SHP77 (cell line): ENCODE measurements at places on chromosomes 2 and 18.

- DNase-seq: no peak
Measured at GRCh38 chr18:68472701-68473295, 242.1 kb downstream of the TMX3 start.

GRCh38 chr2:217943446-217944321 lies 59.1 kb downstream of the TNS1 start:
- peak; percentile 25 for DNase-seq

DNA sequence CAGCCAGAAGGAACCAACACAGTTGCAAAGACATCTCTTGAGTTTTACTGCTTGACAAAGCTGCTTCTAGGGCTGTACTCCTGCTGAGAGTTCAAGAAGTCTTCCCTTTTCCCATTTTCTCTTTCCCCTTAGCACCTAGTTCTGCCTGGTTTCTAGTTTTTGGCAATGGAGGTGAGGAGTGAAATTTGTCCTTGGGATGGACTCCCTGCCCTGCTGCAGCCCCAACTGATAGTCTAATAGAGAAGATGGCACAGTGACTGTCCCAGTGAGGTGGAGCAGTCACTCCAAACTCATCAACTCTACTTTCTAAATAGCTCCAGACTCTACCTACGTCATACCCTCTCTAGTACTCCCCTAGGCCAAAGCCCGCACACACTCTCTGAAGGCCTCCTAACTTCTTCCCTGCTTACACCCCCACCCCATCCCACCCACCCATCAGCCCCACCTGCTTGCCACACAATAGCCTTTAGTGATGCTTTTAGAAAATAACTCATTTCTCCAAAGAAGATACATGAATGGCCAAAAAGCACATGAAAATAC lies 164.4 kb downstream of the DDX1 start:
- no peak for DNase-seq

DNA sequence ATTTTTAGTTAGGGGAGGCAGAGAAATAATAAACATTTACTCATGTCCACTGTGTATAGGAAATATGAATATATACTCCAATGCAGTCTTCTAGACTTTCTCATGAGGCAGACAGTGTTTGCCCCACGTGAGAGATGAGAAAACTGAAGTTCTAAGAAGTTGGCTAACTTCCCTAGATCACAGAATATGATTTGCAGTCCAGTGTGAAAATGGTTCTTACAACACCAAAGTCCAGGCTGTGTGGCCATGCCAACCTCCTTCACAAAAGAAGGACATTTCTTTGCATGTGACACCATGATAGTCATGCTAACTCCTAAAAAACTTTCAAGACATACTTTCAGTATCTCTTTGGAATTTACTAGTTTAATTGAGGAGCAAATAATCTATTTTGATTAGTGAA lies 143.7 kb downstream of the IRS1 start:
- no peak for DNase-seq

GRCh38 chr2:208306291-208306690 lies 40.2 kb downstream of the PIKFYVE start:
- no peak for DNase-seq

DNA sequence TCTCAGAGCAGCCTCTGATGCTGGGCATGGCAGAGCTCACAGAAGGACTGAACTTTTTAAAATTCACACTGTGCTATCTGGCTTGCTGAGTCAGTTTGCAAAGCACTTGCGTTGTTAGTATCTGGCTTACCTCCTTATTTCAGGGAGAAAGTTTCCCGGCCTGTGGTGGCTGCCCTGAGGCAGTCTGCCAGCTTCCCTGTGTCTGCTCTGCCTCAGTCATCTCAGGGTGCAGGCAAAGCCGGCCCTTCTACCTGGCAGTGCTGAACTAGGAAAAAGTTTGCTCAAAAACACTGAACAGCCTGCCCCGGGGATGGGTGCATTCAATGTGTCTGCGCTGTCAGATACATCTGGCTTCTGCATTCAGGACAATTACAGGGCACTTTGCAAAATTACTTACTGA lies 90.2 kb upstream of the UXS1 start:
- no peak for DNase-seq

- DNase-seq: no peak
Measured at GRCh38 chr2:51960841-51961335, 929.0 kb upstream of the NRXN1 start.

DNA sequence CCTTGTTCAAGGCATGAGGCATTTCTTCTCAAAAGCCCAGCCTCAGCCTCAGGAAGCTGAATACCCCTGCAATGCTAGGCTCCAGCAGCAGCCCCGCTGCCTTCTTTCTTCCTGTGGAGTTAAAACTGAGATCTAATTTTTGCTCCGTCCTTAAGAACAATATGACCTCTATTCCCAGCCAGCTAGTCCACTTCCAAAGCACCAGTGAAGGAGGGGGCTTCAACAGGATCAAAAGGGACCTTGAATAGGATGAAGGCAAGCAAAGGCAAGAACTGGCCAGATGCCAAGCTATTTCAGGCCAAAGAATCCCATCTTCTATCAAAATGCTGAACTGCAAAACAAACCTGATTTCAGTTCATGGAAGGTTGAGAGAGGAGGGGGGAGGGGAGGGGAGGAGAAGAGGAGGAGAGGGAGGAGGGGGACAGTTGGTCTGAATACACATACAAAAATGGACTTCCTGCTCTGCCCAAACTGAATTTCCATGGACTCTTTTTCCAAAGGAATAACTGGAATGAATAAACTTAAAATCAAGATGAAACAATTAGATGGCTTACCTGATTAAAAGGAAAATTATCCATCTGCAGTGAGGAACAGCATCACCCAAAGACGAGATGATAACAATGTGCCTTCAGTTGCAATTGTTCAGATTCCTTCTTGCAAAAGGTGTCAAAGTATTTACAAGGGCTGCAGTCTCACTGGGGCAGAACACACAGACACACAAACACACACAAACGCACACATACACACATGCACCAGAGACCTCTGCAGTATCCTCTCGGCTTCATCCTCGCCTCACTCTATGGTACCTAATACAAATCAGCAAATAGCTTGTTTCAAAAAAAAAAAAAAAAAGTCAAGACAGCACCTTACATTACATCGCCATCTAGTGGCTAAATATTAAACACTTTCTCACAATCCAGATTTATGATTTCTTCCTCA lies at the start of gene SCN1A:
Gene SCN1A (minus strand): TSS at position 804 of the 939 bp plus-strand sequence. CDS start 54,399 bp downstream, outside the sequence.
- DNase-seq: peak; percentile 32

DNA sequence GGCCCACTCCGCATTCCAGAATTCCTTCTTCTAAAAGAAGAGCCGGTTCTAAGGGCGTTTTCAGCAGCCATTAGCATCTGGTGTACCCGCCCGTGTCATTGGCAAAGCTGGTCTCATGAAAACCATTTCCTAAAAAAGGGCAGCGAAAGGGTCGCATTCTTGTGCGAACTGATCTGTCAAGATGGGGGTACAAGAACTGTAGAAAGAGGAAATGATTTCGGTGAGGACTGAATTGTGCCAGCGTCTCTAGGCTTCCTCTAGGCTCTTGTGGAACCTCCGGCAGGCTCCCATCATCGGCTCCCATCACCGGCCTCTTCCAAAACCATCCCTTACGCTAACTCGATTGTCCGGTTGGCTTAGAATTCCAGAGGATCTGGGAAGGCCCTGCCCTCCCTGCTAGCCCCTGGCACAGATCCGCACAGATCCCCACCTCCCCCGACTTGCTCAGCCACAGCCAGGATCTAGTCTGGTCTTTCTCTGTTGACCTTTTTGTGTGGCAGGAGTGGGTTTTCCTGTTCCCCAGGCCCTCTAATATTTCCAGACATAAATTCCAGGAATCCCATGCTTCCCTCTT lies 1.3 kb downstream of the RAB31 start:
- no peak for DNase-seq

DNA sequence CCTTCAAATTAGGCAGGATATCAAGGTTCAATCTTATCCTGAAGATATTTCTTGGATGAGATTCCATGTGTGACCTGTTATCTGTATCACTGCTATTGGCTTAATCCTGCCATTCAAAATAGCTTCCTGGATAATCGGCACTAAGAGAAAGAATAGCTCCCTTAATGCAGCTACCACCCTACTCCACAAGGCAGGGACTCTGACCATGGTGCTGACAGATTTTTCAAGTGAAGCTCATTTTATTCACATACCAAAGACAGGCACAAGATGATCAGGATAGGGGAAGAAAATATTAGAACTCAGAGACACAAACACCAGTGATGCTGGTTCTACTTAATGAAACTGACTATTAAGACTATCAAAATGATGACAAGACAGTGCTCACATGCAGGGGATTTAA lies 74.9 kb downstream of the ORC4 start:
- DNase-seq: no peak

- no peak for DNase-seq
Measured at GRCh38 chr2:12697617-12698016, 19.1 kb upstream of the TRIB2 start.

GRCh38 chr2:167692191-167692590 lies 555.2 kb downstream of the STK39 start:
- no peak for DNase-seq

DNA sequence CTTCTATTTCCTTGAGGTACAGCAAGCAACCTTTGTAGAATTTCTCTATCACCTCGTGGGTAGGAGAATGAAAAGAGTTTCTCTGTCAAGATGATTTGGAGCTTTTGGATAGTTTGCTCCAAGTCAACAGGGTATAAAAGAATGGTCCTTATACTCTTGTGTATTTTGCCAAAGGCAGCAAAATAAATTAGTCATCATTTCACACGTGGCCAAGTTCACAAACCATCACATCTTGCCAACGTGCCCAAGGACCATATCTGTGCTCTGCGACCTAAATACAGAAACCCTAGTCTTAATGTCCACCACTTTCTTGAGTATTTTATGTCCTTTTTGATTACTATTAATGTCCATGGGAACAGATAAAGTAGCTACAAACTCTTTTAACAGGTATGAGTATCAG lies 262.9 kb downstream of the AFF3 start:
- DNase-seq: no peak

GRCh38 chr2:113974727-113975126 lies 84.8 kb downstream of the ACTR3 start:
- DNase-seq: no peak

DNA sequence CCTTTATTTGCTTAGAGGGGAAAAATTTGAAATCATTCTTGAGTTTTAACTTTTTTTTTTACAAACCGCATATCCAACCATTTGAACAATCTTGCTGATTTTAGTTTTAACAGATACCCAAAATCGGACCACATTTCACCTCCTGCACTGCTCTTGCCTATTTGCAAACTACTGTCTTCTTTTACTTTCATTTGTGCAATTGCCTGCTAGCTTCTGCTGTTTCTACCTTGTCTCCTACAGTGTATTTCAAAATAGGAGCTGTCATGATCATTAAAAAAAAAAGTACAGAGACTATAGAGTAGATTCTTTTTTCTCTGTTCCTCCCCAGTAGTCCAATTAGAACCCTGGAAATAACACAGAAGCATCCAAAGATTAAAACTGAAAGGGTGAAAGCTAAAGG lies 1081.2 kb downstream of the SOCS6 start:
- no peak for DNase-seq

- DNase-seq: no peak
Measured at GRCh38 chr2:106257830-106258229, 63.7 kb upstream of the UXS1 start.

GRCh38 chr2:12298352-12298751 lies 418.4 kb upstream of the TRIB2 start:
- DNase-seq: no peak

- DNase-seq: no peak
Measured at GRCh38 chr2:187075199-187075635, 226.2 kb upstream of the ZSWIM2 start.

DNA sequence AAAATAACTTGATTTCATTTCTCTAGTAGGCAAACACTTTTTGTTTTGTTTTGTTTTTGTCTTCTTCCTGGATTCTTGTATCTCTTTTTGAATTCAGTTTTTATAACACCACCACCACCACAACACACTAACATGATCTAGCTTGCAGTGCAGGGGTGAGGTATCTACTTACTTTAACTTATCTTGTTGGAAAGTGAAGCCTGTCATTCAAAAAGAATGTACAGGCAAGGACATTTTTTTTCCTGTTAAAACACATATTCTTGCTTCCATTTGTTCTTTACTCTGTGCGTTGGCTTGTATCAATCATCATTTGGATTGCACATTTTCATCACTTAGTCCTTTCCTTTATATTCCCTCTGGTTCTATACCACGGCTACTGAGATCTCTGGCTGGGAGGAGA lies 824.2 kb downstream of the PLCL1 start:
- DNase-seq: no peak

DNA sequence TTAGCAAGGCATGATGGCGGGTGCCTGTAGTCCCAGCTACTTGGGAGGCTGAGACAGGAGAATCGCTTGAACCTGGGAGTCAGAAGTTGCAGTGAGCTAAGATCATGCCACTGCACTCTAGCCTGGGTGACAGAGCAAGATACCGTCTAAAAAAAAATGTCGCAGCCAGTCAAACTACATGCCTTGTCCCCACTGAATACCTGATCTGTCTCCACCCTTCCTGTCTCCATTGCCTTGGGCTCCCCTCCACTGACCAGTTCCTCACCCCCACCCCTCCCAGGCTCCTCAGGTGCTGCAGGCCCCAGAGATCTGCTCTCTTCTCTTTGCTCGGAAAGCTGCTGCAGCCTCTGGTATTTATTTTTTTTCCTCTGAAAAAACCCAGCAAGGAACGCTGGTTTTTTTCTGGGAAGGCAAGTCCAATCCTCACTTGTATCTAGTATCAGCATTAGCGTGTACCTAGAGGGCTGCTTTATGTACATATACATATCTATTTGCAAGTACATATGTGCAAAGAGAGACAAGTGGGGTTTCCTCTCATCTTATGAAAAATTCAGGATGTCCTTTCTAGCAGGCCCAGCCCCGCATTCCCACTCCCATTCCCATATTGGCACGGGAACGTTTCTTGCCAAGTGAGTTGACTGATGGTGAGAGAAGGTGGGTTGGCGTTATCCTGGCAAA lies 4.4 kb downstream of the PSD4 start:
- DNase-seq: no peak

DNA sequence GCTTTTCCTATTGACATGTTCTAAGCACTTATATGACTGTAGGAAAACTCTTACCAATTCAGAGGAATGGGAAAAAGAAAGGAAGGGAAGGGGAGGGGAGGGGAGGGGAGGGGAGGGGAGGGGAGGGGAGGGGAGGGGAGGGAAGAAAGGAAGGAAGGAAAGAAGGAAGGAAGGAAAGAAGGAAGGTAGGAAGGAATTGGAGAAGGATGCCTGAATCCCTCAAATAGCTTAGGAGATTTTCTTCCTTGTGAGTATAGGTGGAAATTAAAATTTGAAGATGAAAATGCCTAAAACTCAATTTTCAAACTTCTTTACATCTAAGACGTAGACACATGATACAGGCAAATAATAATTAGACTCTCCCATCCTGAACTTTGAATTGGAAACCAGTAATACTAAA lies 463.1 kb downstream of the SATB2 start:
- no peak for DNase-seq

DNA sequence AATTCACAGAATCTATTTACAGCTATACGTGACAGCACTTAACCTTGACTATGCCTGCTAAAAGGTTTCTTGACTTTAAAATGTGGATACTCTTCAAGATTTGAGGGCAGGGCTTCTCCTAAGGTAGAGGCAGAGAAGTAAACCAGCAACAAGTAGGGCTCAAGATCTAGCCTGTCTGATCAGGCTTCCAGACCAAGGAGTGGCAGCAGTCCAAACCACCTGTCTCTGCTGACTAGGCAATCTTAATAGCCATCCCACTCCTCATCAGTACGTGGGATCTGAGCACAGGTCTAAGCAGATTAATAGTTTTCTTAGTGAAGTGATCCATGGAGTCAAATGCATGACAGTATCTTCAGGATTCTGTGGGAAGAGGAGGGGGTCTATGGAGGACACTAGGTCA lies 100.4 kb downstream of the GPD2 start:
- no peak for DNase-seq
